ENCODE measurements at places on chromosomes 2 and 18. TPM values are rescaled to one million over a fixed set of nuclear protein-coding genes. Genes with fewer than 3 reads are reported as not detected.

The TOGARAM2 gene
- 0.03 TPM for total RNA-seq

DNA sequence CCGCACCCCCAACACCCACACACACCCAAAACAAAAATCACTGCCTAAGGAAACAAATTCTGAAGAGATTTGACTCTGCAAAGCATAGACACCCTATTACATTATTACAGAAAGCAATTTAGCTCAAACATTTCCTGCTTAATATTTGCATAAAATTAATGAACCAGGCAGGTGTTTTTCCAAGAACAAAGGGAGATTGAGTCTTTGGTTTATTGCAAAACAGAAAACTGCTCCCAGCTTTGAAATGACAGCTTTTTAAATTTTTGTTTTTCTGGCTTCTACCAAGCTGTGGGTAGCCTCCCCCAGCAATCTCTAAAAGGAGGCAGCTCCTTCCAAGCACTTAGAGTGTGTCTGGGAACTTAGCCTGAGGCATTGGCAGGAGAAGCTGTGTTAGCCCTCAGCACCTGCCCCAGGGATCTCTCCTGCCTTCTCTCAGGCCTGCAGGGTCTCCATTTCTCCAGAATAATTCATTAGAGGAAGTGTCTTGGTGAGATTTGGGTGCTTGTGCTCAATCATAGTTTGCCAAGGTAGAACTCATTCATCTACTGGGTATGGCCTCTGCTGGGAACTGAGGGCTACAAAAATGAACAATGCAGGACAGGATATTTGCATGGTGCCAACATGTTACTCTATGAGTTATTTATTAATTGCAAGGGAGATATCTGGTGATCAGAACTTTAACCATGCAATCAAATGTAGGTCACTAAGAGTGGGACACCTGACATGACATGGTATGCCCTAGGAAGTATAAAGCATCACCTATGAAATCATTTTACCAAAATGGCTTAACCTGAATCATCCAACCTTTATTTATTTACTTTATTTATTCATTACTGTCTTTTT, 58.7 kb downstream of the B3GNT2 start:
- no peak for DNase-seq
- H3K36me3 ChIP-seq = no peaks in the 10 kb centered on the region
- no peak overlapping the region for H3K27ac ChIP-seq
- H3K4me3 ChIP-seq = no peak overlapping the region
- H3K27me3 ChIP-seq = no peaks in the 10 kb centered on the region

DNA sequence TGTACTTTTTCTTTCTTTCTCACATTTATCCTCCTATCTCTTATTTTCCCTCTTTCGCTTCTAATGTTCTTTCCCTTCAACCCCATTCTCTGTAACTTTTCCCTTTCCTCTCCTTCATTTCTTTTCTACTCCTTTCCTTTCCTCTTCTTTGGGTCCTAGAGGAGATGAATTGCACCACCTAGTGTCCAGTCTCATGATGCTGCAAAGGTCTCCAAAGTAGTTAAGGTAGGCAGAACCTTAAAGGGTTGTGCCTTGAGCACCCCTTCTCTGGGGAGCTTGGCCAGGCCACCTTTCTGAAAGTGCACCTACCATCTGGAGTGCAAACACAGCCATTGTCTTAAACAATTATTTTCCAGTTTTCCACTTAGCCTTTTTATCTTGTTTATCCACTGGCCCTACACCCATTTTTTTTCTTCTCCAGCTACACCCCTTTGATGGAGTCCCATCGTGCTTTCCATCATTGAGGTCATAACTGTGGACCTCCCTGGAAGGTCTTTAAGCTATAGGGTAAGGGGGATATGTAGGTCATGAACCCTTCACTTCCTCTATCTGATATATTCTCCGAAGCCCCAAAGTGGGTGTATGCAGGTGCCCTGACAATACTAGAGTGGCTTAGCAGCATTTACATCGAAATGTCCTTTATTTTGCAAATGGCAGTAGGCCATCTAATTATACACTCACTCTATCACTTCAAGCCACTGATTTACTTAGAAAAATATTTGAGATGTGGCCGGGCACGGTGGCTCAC, 155.9 kb downstream of the ESCO1 start:
- 0 out of 2 replicates have a peak, but pooled peaks cover 3% of the 10 kb centered on the region for H3K4me1 ChIP-seq
- peak; percentile 35 for DNase-seq
- no peak overlapping the region for H3K27ac ChIP-seq
- no peaks in the 10 kb centered on the region for H3K36me3 ChIP-seq
- H3K4me3 ChIP-seq = no peak overlapping the region

The GKN2 gene
- total RNA-seq = not detected

- no peaks in the 10 kb centered on the region for H3K36me3 ChIP-seq
- no peak overlapping the region for H3K4me3 ChIP-seq
- no peak for DNase-seq
- no peaks in the 10 kb centered on the region for H3K27me3 ChIP-seq
These were observed 26.6 kb downstream of the MAP4K4 start for GRCh38 chr2:101724125-101724474.

DNA sequence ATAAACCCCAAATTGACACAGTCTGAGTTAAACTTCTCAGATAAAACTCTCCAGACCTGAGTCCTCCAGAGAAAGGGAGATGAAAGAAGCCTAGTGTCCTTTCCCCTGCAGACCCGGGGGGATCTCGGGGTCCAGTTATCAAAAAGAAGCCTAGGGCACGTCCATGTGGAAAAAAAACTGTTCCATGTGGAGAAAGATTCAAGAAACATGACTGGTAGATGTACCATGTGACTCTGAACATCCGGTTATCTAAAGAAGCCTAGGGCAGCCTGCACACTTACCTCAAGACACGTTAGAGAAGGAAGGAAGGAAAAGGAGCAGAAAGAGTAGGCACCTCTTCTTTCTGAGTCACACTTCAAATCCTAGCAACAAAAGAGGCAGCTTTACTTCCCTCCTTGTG, 421.0 kb downstream of the LRATD1 start:
- H3K27me3 ChIP-seq = no peaks in the 10 kb centered on the region
- H3K4me3 ChIP-seq = no peak overlapping the region
- no peak overlapping the region for H3K27ac ChIP-seq
- no peaks in the 10 kb centered on the region for H3K4me1 ChIP-seq
- no peaks in the 10 kb centered on the region for H3K36me3 ChIP-seq
- DNase-seq = no peak

DNA sequence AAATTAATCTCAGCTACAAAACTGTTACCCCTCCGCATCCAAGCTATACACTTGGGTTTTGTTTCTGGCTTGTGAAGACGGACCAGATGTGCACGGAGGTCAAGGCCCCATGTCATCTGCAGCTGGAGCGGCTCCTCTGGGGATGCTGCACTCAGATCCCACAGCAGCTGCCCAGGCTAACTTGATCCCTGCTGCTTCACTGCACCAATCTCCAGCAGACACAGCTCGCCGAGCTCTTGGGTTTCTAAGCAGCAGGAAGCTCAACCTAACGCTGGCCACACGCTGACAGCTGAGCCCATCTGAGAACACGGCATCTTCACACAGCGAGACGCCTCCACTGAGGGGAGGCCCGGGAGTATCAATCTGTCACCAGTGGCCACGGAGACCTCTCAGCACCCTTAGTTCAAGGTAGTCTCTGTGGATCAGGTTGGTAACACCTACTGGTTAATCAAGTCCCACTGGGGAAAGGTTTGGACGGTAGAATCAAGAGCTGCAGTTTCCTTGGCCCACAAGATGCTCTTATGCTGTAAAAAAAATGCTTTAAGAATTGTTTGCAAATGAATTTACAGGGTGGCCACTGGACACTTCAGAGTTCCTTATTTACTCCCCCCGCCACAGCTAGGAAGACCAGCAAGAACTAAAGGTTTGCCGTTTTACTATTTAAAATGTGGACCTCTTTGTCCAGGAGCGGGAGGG, 67.5 kb downstream of the EMILIN2 start:
- DNase-seq = no peak
- H3K4me3 ChIP-seq = no peak overlapping the region

DNA sequence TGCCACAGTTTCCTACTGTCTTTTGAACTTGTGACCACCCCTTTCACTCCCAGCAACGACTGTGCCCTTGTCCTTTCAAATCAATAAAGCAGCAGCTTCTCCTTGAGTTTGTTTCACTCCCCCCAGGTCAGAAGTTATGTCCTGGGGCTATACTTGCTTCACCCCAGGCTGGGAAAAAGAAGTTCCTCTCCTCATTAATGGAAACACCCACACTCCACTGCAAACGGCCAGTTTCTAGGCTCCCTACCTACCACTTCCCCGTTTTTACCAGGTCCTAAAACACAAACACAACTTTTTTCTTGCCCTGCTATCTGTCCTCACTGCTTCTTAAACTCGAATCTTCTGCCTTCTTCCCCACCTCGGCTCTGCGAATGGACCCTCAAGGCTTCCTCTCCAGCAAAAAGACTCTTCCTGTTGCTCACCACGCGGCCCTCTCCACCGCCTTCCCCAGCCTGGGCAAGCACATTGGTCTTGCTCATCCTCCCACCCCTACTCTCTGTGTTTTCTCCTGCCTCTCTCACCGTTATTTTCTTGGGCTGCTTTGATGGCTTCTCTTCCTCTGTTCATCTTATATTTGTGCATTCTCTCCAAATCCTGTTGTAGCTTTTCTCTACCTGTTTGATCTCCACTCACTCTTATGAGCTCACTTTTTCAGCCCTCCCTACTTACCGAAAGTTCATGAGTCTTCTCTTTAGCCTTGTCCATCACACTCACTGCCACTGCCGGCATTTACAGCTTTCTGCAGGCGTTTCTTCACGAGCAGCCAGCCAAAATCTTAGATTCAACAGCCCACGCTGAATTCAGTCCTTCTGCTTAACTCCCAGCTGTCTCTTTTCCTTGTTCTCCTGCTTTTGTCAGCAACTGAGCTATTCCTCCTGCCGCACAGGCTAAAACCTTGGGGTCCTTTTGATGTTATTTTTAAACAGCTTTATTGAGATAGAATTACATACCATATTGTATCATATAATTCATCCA, 7.0 kb upstream of the SP5 start:
- H3K36me3 ChIP-seq = no peaks in the 10 kb centered on the region
- DNase-seq = no peak
- H3K27me3 ChIP-seq = 0 out of 2 replicates have a peak, but pooled peaks cover 6% of the 10 kb centered on the region
- no peaks in the 10 kb centered on the region for H3K4me1 ChIP-seq
- H3K27ac ChIP-seq = no peak overlapping the region
- no peak overlapping the region for H3K4me3 ChIP-seq

The GAREM1 gene
- total RNA-seq = 2.9 TPM

DNA sequence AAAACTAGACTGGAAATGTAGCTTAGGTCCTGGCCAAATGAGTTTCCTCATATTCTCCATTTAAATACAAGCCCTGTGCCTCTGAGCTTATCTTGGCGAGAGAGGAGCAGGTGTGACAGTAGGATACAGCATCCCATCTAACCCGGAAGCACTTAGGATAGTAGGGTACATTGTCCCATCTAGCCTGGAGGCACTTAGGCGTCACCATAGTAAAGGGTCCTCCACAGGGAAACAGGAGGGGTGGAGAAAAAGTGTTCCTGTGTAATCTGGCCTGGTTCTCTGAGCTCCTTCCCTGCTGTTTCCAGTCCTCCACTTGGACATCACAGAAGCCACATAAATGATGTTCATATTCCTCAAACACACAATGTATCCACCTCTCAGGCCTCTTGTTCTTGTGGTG, 301.4 kb downstream of the GALR1 start:
- no peak for DNase-seq
- no peaks in the 10 kb centered on the region for H3K27me3 ChIP-seq
- no peak overlapping the region for H3K4me3 ChIP-seq

DNA sequence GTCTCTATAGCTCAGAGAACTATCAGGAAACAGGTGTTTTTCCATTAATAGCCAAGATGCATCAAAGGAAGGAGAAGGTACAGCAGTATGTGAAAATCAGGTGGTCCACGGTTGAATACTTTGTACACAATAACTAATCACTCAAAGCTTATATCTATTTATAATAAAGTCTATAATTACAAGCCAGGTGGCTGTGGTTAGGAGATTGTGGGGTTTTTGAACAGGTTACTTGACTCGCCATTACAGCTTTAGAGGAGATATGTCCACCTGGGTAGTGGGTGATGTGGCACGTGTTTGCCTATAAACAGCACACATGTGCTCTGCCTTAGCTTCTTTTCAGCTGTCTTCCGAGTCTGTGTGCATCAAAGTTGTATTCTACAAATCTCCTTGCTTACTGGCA, 892.2 kb upstream of the ZEB2 start:
- H3K36me3 ChIP-seq = no peaks in the 10 kb centered on the region
- no peaks in the 10 kb centered on the region for H3K4me1 ChIP-seq
- no peak for DNase-seq
- no peaks in the 10 kb centered on the region for H3K27me3 ChIP-seq
- H3K27ac ChIP-seq = no peak overlapping the region

- H3K27me3 ChIP-seq = no peaks in the 10 kb centered on the region
- no peak for DNase-seq
- H3K4me3 ChIP-seq = no peak overlapping the region
- no peaks in the 10 kb centered on the region for H3K36me3 ChIP-seq
- H3K27ac ChIP-seq = no peak overlapping the region
- H3K4me1 ChIP-seq = no peaks in the 10 kb centered on the region
These were observed 22.8 kb downstream of the KCNS3 start for GRCh38 chr2:17901246-17901645.

The GTF3C2 gene
- total RNA-seq = 36.2 TPM

All from SJSA1 (cell line).